Activated CD4-positive, alpha-beta T cell treated with anti-CD3 and anti-CD28 coated beads, Interleukin-2, amount 50 U/mL, for 1 hour (primary cell): ENCODE measurements at places on chromosomes 12 and 14.

- DNase-seq: peak; percentile 63
These were observed 1.0 kb downstream of the NCOR2 start for GRCh38 chr12:124566161-124566996.

DNA sequence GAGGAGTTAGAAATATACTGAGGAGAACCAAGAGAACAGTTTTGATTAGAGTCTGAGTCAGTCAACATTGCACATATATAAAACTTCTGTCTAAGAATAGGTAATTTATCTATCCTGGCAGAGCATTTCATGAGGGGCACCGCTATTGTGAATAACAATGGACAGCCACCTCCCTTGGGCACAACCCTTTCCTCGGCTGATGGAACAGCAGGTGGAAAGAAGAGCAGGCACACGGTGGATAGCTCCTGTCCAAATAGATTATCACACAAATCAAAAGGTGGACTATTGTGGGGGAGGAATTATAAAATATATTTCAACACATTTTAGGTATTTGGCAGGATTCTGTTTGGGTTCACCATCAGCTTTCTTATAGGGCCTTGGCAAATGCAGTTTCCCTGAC lies 84.0 kb upstream of the PTPRB start:
- no peak for DNase-seq

DNA sequence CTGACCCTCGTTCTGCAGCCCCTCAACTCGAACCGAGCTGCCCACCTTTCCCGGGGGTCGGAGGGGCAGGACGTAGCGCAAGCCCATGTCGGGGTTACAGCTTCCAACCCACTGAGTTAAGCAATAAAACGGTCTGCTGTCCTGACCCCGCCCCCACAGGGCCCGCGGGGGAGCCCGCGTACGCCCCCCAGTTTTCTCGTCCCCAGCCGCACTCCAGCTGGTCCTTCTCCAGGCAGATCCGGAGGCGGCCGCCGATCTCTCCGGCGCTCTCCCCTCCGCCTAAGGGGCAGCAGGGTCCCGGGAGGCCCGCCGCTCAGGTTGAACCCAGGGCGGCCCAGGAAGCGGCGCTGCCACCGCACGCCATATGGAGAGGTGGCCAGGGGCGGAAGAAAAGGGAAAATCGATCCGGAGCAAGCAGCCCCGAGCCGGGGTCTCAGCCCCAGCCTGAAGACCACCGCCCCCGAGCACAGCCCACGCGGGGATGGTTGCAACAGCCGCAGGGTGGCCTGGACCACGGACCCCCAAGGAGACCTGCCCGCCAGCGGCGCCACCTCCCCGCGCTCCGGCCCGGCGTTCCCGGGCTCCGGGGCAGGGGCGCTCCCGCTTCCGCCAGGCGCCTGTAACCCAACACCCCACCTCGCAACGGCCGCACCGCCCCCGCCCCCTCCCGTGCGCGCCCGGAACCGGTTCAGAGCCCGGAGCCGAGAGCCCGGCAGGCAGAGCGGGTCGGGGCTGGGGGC lies 760 bp downstream of the ACTN1 start:
- peak; percentile 39 for DNase-seq

- peak; percentile 1 for DNase-seq
These were observed 19.9 kb downstream of the EIF2B2 start for GRCh38 chr14:75022655-75023054.

DNA sequence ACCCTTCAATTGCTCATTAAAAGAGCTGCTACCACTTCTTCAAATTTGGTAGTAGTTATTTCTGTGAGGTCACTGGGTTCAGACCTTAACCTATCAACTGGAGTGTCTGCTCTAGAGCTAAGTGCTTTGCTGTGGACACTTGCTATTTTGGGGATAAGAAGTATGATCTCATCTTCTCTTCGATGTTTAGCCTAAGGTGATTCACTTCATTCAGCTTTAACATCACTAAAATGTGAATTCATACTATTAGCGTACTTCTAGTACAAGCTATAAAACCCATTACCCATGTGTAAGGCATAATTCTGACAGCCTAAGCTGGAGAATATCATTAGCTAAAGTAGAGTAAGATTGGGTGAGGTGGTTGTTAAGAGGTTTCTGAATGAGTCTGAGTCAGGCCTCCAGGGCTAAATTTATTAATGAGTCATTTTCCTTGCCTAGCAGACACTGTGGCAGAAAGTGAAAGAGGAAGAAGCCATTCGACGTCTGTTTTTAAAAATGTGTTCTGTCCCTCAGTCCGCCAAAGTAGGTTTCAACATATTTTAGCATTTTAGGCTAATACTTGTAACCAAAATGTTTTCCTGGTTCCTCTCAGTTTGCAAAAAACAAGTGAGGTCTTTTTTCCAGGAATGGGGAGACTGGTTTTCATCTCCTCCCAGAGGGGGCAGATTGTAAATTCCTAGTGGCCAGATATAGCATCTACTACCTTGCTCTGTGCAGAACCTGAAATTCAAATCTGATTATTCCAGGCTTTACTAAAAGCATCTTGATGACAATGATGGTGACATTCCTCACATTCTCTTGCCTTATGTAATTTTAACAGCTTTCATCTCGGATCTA lies 103.6 kb downstream of the SSPN start:
- no peak for DNase-seq

GRCh38 chr14:49679271-49679670 lies 8.7 kb downstream of the POLE2 start:
- no peak for DNase-seq

- no peak for DNase-seq
These were observed 1.2 kb downstream of the PTGER2 start for GRCh38 chr14:52315355-52315718.

- no peak for DNase-seq
These were observed 49.7 kb downstream of the CKB start for GRCh38 chr14:103472939-103473338.

- no peak for DNase-seq
These were observed 22.2 kb upstream of the EDDM3A start for GRCh38 chr14:20723488-20723887.

- no peak for DNase-seq
These were observed 81.4 kb downstream of the CRACR2A start for GRCh38 chr12:3671330-3672112.

DNA sequence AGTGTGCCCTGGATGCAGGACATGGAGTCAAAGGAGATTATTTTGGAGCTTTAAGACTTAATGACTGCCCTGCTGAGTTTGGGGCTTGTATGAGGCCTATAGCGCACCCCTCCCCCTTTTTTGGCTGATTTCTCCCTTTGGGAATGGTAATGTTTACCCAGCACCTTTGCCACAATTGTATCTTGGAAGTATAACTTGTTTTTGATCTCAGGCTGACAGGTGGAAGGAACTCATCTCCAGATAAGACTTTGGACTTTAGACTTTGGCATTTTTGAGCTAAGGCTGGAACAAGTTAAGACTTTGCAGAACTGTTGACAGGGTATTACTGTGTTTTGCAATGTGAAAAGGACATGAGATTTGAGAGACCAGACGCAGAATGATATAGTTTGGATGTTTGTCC lies 110.5 kb downstream of the DERA start:
- no peak for DNase-seq

- peak; percentile 12 for DNase-seq
These were observed 545 bp downstream of the CPSF2 start for GRCh38 chr14:92122351-92122677.

DNA sequence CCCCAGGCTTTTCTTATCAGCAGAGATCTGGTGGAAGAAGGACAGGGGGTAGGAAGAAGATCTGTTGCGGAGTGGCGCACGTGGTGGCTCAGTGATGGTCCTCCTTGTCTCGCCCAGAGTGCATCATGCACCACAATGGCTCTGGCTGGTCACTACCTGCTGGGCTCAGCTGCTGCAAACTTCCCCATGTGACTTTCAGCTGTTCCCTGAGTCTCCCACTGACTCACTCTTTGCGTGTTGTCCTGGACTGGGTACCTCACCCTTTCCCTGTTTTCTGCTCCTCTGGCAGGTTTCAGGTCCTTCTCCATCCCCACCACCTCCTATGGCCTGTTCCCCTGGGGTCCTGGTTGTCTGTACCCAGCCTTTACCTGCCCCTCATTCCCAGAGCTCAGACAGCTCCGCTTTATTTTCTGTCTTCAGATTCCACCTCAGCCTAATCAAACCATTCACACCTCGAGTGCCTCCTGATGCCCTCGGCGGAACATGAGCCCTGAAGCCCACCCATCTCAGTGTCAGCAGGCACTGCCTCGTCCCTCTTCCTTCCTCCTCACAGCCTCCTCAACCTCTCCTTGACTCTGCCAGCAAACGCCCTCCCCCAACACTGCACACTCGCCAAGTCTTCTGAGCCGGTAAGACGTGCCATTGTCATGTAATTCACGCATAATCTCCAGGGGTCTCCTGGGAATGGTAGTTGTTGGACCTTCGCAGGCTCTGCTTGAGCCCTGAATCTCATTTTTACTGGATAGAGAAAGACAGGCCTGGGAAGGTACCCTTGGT lies 1.8 kb downstream of the C1R start:
- DNase-seq: no peak

DNA sequence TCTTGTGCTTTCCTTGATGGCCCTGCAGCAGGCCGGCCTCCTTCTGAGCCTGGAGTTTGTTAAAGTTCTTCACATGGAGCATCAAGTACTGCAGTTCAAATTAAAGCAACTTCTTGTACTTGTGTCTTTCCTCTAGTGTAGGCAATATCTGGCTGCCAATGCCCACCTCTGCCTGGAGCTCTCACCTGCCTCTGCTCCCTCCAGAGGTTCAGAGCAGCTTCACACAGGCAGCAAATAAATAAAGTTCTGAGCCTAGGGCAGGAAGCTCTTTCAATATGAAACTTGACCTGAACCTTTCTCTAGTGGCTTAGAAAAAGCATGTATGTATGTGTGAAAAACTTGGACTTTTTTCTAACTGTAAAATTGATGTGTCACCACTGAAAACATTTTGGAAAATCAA lies 65.9 kb downstream of the ITPR2 start:
- DNase-seq: no peak

DNA sequence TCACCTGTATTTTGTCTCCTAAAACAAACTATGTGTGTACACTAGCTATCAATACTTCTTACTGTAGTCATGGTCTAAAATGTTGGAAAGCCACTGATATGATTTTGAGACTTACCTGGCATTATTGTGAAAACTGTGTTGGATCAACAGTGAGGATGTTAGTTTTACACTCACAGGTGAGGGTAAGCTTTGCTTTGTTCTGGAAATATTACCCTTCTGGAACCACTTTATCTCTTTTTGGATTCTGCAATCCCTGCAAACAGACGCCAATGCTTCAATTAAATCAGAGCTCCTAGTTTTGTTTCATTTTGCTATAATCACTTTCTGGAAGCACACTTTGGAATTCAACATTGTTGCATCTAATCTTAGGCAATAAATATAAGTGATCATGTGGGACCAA lies 223.3 kb downstream of the RPS29 start:
- no peak for DNase-seq

DNA sequence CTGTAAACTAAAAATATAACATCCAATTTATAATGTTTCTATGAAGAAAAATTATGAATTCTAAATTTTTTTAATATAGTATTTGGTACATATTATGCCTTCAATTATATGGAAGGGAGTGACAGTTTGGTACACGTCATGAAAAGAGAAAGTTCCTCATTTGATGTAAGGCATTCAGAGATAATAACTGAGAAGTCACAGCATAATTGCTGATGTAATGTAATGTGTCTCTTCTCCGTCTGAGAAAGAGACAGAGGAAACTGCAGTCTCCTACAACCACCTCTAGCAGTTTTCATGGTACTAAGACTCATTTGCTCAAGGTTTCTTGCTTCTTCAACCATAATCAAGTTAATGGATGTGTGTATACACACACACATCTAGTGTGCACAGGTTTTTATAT lies 2.3 kb upstream of the CD69 start:
- no peak for DNase-seq

DNA sequence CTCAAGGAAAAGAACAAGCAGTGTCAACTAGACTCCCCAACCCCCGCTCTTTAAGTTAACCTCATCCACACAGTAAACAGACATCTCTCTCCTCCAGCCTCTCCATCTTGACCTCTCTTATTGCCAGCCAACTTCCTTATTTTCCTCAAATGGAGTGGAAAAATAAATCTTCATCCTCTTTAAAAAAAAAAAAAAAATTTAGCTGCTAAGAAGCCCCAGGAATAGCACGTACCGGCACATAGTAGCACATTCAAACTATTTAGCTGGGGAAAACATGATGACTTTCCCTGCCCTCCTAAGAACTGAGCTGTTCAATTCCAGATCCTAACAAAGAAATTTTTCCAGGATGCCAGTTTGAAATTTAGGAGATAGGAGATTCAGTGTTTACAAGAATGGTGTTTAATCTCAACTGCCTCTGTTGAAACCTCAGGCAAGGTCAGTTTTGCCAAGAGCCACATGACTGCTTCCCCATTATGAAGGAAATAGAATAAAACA lies 90.8 kb downstream of the EPS8 start:
- no peak for DNase-seq

DNA sequence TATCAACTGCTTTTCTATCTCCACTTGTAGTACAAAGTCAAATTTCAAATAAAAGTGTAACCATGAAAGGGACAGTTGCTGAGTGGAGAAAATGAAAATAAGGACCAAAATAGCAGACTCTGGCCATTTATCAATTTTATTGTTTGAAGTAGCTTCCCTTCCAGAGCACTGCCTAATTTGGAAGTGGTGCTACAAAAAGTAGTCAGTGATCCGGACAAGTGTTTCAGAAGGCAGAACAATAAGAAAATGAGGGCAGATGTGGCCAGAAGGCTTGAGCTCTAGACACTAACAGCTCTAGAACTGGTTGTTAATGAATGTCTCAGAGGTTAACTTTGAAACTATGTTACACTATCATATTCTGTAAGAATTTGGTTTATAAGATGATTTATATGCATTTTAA lies 48.9 kb downstream of the ABCC9 start:
- DNase-seq: no peak

DNA sequence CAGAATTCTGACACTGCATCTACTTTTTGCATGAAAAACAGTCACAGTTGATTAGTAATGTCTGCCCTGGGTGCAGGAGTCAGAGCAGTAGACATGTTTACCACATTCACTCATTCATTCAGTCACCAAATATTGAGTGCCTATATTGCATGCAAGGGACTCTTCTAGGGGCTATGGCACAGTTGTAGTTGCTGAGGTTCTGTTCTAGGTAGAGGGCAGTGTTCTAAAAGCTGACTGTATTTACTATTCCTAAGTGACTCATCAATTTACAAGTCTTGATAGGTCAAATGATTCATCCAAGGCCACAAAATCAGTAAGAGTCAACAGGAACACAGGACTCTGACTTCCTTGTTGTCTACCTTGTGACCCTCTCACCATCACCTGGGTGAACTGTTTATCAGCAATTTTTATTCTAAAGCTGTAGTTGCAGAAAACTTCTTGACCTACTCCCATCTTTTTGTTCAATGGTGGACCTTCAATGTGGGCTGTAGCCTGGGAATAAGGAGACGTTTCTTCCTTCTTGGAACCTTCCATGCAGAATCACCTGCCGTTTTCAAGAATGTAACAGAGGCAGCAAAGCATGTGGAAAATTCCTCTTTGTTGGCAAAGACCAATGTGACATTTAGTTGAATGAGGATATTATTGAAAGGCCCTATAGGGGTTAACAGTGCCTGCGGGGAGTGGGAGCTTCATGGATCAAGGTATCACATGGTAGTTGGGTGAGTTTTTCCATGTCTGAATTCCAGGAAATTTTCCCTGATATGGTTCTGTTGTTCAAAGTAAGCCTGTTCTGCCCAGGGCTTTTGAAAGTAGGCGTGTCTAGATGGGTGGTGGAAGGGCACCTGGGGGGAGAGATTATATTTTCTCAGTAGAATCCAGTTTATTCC lies 223.2 kb downstream of the KTN1 start:
- DNase-seq: no peak
